ENCODE measurements at places on chromosomes 6 and 20. TPM values are rescaled to one million over a fixed set of nuclear protein-coding genes. Genes with fewer than 3 reads are reported as not detected.

Gene OPRM1
- total RNA-seq = not detected

Gene GATA5
- not detected for total RNA-seq

Gene ROS1
- total RNA-seq = 0.23 TPM

Gene BPIFA1
- not detected for total RNA-seq

Gene CRISP2
- total RNA-seq = 0.29 TPM

Gene MYCT1
- not detected for total RNA-seq

Gene GPR6
- not detected for total RNA-seq

Gene BPIFB2
- not detected for total RNA-seq

Gene SIRPB1
- 4.5 TPM for total RNA-seq

Gene MLN
- not detected for total RNA-seq

Gene ASIP
- not detected for total RNA-seq

Gene SNPH
- total RNA-seq = 5.6 TPM

Gene TNF
- total RNA-seq = not detected

Gene TPBG
- 14.6 TPM for total RNA-seq

Gene F13A1
- total RNA-seq = not detected

Gene GSTA4
- total RNA-seq = 12.8 TPM

Gene HLA-DOB
- total RNA-seq = 2.0 TPM

Gene GNRH2
- 0.94 TPM for total RNA-seq

Gene CDH26
- total RNA-seq = 0.24 TPM

Gene EPPIN
- not detected for total RNA-seq

Gene LY6G5C
- total RNA-seq = not detected

Gene TAF11
- 16.0 TPM for total RNA-seq

Gene CALHM6
- 0.82 TPM for total RNA-seq

Gene MAP3K7
- total RNA-seq = 20.8 TPM

Gene PSORS1C2
- total RNA-seq = not detected

Gene OR12D3
- not detected for total RNA-seq

Gene PGBD1
- 3.2 TPM for total RNA-seq

Gene BTN1A1
- not detected for total RNA-seq

Gene TREM2
- not detected for total RNA-seq

Gene GMNN
- total RNA-seq = 49.1 TPM

Gene SNX3
- 68.8 TPM for total RNA-seq

Gene MUC22
- total RNA-seq = not detected

Gene SLC4A11
- 1.5 TPM for total RNA-seq

Gene PTK6
- 0.24 TPM for total RNA-seq

Gene SAMD5
- total RNA-seq = 0.11 TPM

Gene ADGB
- not detected for total RNA-seq

Gene PPP1R16B
- total RNA-seq = 0.03 TPM

Gene C2
- total RNA-seq = not detected

All from A375 (cell line).